PC-3 (cell line): ENCODE measurements at places on chromosomes 4 and X.

GRCh38 chr4:142345924-142346323 lies 500.2 kb downstream of the INPP4B start:
- no peak for DNase-seq

DNA sequence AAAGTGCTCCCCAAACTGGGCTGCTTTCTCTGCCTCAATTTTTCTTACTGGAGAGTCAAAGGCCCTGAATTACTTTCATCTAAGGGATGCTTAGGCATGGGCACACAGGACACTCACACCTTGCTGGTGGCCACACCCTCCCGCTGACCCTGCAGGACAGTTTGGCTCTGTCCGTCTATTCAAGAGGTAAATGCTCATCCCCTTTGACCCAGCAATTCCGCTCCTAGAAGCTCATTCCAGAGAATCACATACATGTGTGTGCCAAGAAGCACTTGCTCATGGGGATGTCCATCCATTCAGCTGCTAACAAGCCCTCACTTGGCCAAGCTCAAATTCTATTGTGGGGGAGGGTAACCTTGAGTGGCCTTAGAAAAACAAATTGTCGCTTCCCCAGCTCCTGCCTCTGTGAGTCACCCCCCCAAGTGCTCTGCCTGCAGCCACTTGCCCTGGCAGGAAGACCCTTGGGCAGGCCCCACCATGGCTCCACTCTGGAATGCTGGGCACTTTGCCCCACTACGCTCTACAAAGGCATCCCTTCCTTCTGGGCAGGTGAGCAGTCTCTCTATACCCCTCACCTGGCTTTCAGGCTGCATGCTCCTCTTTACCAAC lies 54.5 kb downstream of the HTRA3 start:
- no peak for DNase-seq

DNA sequence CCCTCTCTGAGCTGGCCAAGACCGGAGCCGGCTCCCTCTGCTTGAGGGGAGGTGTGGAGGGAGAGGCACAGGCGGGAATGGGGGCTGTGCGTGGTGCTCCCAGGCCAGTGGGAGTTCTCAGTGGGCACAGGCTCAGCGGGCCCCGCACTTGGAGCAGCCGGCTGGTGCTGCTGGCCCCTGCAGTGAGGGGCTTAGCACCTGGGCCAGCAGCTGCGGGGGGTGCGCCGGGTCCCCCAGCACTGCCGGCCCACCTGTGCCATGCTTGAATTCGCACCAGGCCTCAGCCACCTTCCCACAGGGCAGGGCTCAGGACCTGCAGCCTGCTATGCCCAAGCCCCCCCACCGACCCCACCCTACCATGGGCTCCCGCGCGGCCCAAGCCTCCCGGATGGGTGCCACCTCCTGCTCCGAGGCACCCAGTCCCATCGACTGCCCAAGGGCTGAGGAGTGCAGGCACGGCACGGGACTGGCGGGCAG lies 602.5 kb downstream of the KCTD8 start:
- no peak for DNase-seq

DNA sequence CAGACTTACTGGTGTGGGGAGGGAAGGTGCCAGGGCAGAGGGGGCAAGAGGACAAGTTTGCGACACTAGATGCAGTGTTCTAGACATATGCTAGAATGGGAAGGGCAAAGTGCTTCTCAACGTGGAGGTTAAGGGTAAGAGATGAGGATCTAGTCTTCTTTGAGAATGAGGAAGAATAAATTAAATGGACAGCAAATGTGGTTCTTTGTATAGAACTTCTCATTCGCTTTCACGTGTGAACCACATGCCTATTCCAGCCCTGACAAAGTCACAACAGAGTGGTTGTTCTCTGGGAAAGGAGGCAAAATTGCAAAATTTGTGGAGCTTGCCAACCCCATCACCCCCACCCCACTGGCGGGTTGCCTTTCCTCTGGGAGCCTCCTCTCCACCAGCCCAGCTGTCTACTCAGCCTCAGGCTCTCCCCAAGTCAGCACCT lies 1.5 kb upstream of the ANXA5 start:
- no peak for DNase-seq

DNA sequence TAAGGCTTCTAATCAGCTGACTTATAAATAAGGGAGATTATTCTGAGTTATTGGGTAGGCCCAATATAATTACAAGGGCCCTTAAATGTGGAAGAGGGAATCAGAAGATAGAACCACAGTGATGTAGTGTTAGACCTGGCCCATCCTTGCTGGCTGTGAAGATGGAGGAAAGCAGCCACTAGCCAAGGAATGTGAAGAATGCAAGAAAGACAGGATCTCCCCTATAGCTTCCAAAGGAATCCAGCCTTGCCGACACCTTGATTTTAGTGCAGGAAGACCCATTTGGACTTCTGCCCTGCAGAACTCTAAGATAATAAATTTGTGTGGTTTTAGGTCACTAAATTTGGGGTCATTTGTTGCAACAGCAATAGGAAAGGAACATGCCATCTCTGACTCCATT lies 150.6 kb downstream of the SPATA18 start:
- no peak for DNase-seq

DNA sequence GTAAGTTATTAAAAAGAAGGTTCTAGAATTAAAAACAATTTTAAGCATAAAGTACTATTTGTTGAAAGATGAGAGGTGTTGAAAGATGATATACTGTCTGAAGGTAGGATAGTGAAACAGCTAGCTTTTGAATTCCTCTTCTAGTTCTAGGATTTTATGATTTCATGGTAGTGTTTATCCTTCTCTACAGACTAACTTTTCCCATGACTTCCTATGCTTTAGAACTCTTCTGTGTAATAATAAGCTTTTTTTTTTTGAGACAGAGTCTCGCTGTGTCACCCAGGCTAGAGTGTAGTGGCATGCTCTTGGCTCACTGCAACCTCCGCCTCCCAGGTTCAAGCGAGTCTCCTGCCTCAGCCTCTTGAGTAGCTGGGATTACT lies 96.0 kb upstream of the NUDT6 start:
- DNase-seq = no peak

DNA sequence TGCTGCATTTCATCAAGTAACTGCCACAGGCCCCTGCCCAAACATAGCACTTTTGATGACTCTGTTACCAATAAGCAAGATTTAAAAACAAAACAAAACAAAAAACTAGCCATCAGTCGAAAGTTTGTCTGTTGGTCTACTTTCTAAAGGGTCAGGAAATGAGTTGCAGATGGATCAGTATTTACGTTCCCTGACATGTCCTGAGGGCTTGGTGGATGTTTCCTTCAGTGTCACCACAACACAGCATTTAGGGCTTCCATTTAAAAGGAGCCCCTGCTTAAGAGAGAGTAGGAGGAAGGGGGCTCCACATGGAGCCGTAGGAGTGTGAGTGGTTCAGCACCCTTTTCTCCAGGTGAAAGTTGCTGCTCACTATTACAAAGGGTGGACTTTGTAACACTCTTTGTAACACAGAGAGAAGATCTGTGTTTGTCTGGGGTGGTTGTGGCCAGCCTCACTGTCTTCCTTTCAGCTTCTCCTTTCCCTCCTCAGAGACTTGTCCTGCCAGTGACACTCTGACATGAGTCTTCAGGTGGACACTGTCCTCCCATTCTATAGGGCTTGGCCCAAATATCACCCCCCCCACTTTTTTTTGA lies 167.5 kb upstream of the PDE5A start:
- DNase-seq = no peak

- DNase-seq = no peak
These were observed 80.5 kb upstream of the PPARGC1A start for GRCh38 chr4:23970201-23970850.

DNA sequence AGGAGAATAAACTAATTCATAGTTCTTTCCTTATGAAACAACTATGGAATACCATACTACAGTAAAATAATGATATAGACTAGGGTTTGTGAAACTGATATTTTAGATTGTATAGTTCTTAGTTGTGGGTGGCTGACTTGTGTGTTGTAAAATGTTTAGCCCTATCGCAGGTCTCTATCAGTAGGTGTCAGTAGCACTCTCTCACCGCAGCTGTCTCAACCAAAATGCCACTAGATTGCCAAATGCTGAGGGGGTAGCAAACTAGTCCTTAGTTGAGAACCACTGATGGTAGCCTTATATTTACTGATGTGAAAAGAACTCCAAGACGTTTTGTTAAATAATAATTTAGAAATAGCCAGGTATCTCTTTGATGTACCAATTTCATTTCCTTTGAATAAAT lies 48.1 kb downstream of the RHOXF2B start:
- no peak for DNase-seq

DNA sequence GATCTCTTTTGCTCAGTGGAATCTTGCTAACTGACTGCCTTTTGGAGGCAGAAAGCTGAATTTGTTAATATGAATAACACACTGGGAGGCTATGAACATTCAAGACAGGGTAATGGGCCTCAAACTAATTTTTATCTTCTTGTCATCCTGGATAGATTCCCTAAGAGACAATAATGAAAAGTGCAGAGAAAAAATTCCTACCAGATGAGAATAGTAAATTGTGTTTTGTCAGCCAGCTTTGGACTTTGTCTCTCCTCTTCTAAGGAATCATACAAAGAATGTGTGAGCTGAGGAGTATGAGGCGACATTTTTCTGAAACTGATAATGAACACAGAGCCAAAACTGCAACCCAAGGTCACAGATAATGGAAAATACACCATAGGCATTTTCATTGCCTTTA lies 649.3 kb downstream of the IQCM start:
- DNase-seq = no peak

DNA sequence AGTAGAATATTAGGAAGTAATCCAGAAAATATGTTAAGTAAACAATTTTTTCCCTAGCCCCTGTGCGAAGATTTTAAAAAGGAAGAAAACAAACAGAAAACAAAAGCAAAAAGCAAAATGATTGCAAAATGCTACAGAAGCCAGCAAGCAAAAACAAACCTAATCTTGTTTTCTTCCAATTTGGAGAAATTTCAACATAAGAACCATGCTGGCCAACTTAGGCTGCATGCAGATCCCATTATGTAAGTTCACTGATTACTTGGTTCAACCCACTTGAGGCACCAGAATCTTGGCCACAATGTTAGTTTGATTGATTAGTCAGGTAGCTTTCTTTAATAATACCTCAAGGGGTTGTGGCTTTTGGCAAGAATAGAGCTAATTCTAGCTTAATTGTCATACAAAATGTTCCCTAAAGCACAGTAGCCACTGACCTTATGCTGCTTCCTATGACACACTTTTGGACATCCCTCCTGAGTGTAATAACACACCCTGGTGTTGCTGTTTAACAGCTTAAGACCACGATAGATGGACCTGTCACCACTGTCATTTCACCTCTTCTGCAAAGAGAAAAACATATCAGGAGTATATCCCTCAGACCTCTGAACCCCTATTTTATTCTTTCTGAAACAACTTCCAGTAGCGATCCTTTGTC lies 2342.1 kb downstream of the PCDH7 start:
- DNase-seq = no peak

- DNase-seq = no peak
These were observed 327.1 kb downstream of the NAP1L3 start for GRCh38 chrX:93346309-93346708.

GRCh38 chr4:174047363-174047762 lies 236.1 kb downstream of the FBXO8 start:
- no peak for DNase-seq
